ENCODE measurements at places on chromosomes 6 and 20.

- no peak for DNase-seq
Observed at GRCh38 chr6:90874931-90875330, 288.1 kb upstream of the MAP3K7 start.

DNA sequence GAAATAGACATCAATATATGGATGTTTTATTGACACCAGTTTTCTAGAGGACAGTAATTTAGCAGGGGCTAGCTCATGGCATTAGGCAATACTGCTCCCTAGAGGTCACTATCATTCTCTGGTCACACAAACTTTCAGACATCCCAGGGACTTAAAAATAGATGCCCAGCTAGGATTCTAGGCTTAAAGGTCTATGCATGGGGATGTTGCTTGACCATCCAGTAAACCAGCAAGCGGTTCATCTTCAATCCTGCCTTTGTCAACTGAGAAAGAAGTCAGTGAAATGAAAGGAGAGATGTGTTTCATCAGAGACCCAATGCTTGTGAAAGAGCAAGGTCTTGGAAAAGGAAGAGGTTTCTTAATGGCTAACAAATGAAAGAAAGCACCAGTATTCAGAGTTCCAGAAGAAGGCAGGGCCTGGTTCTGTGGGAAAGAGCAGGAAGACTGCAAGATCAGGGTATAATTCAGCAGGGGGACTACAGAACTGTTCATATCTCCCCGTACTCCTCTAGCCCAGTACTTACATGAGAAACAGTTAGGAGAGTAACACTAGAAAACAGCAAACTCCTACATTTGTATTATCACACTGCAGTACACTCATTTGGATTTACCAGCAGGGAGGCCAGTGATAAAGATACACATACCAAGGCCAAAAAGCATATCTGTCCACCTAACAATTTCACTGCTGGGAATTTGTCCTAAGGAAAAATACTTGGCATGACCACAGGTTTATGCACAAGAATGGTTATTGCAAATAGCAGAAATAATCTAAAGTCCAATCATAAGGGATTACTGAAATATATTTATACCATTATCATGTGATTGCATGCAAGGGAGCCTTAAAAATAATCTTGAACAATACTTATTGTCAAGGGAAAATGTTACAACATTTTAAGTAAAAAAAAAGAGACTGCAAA, 151.4 kb upstream of the LAMA2 start:
- no peak for DNase-seq

GRCh38 chr6:63246581-63246980, 35.3 kb downstream of the FKBP1C start:
- no peak for DNase-seq

GRCh38 chr6:32991972-32992371, 17.4 kb downstream of the HLA-DOA start:
- no peak for DNase-seq

DNA sequence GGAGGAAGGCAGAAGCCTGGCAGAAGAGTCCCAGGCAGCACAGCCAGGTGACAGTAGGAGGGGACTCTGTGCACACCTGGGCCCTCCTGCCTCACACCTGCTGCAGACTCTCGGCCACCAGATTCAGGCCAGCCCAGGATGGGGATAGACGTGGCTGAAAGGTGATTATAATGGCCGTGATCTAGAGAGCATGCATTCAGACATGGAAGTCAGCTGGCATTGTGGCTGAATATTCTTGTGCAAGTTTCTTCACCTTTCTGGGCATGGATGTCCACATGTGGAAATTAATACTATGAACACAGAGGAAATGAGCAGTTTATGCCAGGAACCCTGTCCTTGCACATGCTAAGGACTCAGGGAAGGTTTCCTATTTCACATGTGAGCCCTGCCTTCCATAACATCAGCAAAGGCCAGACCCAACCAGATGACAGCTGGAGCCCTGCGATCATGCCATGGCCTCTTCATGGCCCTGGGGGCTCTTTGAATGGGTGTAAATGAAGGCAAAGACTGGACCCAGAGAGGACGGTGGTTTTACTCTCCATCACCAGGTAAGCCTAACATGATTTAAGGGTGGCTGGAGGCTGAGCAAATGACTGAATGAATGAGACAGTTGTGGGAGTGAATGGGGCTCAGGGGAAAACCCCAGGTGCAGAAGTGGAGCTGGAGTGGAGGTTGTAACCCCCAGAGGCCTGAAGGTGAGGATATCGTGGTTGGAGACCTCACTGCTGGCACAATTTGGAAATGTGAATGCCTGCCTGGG, 2.7 kb upstream of the RAET1L start:
- DNase-seq: no peak

- no peak for DNase-seq
Observed at GRCh38 chr6:124433387-124434160, 528.7 kb upstream of the RNF217 start.

- DNase-seq: no peak
Observed at GRCh38 chr6:75349262-75349984, 64.8 kb upstream of the TMEM30A start.

GRCh38 chr20:37988306-37988954, 44.8 kb downstream of the TTI1 start:
- no peak for DNase-seq

DNA sequence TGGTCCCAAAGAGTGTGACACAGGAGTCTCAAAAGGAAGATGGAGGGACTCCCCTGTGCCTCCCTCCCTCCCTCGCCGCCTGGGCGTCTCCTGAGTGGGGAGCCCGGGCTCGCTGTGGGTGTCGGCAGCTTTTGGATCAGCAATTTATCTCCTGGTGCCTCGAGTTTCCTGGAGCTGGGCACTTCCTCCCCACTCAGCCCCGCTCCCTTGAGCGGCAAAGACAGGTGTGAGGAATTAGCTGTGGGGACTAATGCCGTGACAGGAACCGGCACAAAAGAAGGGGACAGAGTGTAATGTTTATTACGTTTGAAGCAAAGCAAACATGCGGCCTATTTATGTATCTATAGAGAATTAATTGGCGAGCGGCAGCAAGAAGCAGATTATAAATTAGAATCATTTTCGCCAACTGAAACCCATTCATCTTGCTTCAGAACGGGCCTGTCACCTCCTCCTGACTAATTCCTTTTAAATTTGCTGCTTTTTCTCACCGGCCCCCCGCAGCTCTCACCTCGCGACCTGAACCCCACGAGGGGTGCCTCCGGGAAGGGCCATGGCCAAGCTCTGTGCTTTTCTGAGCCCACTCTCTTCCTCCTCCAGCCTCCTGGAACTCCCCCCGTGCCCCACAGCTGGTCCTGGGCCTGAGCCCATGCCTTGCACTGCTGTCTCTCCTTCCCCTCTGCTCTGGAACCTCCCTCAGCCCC, 8.8 kb upstream of the CDH22 start:
- DNase-seq: no peak

GRCh38 chr6:28522594-28523240, 3.0 kb upstream of the GPX5 start:
- DNase-seq: no peak

GRCh38 chr6:152716322-152716721, 18.6 kb downstream of the MYCT1 start:
- DNase-seq: no peak

DNA sequence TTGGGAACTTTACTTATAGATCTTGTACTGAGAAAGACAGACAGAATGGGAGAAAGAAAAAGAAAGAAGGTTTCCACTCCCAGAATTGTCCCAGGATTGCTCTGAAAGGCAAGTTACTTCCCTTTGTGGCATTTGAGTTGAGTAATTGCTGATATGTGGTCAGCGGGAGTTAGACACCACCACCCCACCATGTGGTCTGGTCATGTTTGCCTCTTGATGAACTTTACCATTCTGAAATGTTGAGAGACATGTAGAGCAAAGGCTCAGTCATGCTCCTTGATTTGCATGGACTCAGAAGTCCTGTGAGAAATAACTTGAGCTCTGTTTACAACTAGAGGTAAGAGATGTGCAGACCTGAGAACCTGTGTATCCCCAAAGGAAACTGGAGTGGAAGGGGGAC, 17.1 kb downstream of the TCF21 start:
- DNase-seq: no peak

DNA sequence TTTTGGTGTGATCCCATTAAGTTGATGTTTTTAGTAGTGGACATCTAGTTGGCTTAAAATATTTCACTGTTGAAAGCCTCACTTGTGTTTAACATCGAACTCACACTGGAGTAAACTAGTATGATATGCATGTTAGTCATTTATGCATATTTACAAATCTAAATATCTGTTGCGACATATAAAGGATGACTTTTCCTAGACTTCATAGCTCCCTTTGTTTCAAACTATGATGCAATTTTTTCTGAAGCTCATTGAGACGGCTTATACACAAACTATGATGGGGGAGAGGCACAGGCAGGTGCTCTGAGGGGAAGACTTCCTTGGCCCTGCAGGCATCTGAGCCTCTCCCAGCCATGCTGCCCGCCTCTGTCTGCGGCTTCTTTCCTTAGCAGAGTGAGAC, 11.8 kb upstream of the FOXC1 start:
- DNase-seq: no peak

- DNase-seq: peak; percentile 51
Observed at GRCh38 chr20:18056174-18057100, 1.3 kb downstream of the OVOL2 start.

GRCh38 chr6:134954272-134955000, 4.5 kb upstream of the ALDH8A1 start:
- no peak for DNase-seq

DNA sequence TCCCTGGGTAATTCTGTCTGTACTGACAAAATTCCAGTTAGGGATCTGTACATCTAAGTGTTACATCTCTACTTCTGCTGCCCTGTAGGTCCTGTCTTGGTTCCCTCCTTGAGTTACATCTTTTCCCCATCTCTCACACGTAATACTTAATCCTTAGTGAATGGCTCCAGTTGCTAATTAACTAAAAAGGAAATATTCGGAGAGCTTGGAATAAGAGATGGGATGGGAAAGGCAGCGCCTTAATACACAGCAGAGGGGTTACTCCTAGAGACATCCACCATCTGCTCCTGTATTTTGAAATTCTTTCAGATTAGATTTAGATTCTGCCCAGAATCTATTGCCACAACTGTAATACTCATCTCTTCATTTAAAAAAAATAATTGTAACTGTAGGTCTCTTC, 384.0 kb downstream of the SAMD5 start:
- no peak for DNase-seq

- no peak for DNase-seq
Observed at GRCh38 chr6:44629636-44630035, 242.1 kb downstream of the CDC5L start.

GRCh38 chr6:17393892-17394631, 667 bp downstream of the CAP2 start:
- DNase-seq: no peak

- DNase-seq: no peak
Observed at GRCh38 chr6:33633084-33633461, 12.0 kb downstream of the ITPR3 start.

DNA sequence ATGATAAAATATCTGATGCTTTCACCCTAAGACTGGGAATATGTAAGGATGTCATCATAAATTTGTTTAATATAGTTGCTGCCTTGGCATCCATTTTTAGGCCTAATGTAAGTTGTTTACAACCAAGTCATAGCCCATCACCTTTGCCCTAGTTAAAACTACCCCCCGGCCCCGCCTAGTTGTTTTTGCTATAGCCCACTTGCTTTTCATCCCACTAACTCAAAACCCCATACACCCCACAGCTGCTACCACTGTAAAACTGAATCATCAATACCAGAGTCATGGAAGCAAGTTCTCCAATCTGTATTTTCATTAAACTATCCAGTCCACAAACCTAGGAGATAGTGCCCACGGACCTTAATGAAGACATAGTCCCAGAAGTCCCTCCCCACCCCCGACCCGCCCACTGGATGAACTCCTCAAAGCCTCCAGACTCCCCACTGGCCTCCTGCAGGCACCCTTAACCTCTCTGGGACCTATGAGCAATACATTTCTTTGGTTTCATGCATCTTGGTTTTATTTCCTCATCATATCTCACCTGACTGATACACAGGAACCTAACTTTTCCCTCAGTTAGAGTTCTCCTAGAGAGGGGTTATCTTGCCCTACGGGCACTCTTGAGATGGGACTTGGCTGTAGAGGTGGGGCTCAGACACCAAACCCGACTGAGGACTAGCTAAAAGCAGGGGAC, 12.5 kb upstream of the ZDHHC14 start:
- no peak for DNase-seq

GRCh38 chr20:51286758-51287157, 255.8 kb downstream of the NFATC2 start:
- no peak for DNase-seq

GRCh38 chr20:58328836-58329235, 19.3 kb downstream of the RAB22A start:
- no peak for DNase-seq

GRCh38 chr6:29982097-29982496, 39.8 kb downstream of the HLA-A start:
- DNase-seq: no peak

DNA sequence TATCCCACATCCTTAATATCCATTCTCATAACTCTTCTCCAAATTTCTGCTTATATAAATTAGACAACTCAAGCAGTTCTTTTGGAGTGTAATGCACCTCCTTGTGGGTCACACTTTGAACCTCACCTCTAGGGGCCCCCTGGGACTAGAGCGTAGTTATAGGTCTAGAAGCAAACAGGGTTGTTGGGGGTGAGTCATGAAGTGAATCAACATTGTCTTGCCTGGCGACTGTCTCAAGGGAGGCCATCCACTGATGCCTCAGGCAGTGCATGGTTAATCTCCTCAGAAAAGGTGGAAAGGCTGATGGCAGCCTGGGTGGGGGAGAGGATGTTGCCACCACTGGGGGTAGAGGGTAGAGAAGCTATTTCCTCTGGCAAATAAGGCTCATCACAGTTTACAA, 129.1 kb downstream of the TNFRSF21 start:
- no peak for DNase-seq

GRCh38 chr6:63802606-63803206, 167.1 kb downstream of the PHF3 start:
- no peak for DNase-seq

DNA sequence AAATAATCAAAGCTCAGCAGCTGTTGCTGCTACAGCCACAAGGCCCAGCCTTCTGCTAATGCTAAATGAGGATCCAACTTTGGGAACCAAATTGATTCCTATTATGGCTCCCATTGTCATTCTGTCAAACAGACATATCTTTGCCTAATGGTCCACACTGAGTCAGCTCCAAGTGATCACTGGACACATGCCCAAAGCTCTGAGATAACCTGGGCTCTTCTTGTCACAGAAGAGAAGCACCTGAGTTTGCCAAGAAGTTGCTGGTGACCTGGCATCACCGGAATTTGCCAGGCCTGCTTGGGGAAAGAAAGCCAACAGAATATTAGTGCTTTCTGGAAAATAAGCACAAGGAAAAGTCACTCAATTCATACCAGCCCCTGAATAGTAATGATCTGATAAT, 5.8 kb downstream of the TNFRSF21 start:
- DNase-seq: no peak

DNA sequence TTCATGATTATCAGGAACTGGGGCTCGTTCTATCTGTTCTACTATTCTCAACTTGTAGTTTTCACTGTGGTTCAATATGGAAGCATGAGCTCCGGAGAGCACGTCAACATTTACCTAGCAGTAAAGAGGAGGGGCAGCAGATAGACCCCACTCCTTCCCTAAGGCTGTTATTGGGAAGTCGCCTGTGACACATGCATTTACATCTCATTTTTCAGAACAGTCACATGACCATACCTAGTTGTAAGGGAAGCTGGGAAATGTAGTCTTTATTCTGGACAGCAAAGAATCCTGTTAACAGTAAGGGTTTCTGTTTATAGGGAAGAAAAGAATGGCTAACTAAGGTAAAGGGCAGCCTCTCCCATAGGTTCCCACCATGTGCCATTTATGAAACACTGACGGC, 158.3 kb downstream of the ZFP64 start:
- no peak for DNase-seq

GRCh38 chr6:167350275-167350696, 25.4 kb downstream of the TTLL2 start:
- DNase-seq: peak; percentile 65
